Ammon's horn (tissue), 1 donor: ENCODE measurements at places on chromosomes 3 and 15.

GRCh38 chr3:105555206-105555605 is 188.5 kb downstream of the ALCAM start:
- no peak for DNase-seq

DNA sequence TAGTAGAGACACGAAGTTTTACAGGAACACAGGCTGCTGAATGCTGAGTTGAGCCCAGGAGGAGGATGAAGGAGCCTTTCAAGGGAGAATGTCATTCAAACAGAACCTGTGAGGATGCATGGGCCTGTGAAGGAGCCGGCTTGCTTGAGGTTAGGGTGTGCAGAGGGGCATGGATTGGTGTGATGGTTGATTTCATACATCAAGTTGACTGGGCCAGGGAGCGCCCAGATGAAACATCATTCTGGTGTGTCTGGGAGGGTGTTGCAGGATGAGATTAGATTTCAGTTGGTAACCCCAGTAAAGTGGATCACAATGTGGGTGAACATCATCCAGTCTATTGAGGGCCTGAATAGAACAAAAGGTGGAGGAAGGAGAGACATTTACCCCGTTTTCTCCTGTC is 243.6 kb downstream of the EDEM1 start:
- DNase-seq, result no peak

GRCh38 chr15:91369823-91370222 is 269.8 kb downstream of the SV2B start:
- no peak for DNase-seq

DNA sequence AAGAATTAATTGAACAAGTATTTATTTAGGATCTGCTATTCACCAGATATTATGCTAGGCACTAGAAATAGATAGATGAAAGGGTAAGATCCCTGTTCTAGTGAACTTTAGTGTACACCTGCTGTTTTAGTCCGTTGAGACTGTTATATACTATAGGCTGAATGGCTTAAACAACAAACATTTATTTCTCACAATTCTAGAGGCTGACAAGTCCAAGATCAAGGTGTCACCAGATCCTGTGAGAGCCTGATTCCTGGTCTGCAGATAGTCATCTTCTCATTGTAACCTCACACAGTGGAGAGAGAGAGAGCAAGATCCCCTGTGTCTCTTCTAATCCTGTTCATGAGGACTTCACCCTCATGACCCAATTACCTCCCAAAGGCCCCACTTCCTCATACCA is 281.4 kb upstream of the KCNH8 start:
- DNase-seq, result no peak

DNA sequence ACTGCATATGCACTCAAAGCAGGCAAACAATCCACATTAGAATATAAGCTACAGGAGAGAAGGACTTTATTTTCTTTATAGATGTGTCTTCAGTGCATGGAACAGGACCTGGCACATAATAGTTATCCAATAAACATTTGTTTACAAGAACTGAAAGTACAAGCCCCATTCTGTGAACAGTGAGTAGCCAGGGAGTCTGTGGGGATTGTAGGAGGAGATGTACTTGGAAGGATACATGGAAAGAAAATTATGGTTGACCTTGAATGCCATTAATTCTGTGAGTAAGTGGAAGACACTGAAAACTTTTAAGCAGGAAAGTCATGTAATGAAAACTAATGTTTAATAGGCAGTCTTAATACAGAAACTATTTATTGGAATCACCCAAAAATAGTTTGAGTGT is 28.3 kb downstream of the MASP1 start:
- no peak for DNase-seq

GRCh38 chr3:178086144-178086825 is 450.0 kb upstream of the KCNMB2 start:
- no peak for DNase-seq

DNA sequence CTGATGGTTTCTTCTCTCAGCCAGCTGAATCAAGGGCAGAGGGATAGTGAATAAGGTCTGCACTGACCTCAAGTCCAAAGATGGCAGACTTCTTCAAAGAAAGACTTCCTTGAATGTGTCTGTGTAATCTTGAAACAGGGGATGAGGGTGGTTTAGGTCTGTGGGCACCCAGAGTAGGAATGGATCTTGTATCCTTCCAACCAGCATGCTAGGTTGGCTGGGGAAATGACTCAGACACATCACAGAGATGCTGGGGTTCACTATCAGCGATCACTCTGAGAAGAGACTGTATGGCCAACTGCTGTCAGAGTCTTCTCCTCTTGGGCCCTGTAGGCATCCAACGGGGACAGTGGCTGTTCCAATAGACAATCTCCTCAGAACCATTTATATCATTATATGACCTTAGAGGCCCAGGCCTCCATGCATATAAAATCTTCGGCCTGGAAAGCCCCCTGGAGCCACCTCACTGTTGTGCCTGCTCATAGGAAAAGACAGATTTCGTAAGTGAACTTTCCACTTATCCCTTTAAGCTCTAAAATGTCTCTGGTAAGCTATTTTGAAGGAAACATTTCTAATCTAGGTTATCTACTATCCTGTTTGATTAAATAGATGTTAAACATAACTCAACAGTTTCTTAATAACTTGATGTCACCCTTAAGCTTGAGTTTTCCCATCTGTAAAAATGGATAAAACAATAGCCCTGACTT is 58.5 kb downstream of the TIPARP start:
- DNase-seq, result no peak

DNA sequence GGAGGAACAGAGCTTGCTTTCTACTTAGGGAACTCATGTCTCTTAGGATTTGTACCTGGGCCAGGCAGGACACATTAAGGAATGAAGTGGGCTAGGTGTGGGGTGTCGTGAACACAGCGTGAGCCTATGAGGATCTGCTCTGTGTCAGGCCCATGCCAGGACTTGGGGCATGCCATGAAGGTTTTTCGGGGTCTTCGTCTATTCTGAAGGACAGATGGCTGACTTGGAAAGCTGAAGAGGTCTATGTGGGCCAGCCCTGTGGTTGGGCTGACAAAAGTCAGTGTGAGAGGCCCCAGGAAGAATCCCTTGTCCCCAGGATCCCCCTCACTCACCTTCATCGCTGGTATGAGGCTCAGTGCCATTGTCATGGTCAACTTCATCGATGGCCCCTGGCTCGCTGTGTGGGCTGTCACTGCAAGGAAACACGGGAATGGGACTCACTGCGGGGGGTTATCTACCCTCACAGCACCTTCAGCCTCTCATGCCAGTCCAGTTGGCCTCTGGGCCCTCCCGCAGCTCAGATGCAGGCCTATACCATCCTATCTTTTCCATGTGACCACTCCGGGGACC is 46.8 kb upstream of the RAD18 start:
- no peak for DNase-seq

DNA sequence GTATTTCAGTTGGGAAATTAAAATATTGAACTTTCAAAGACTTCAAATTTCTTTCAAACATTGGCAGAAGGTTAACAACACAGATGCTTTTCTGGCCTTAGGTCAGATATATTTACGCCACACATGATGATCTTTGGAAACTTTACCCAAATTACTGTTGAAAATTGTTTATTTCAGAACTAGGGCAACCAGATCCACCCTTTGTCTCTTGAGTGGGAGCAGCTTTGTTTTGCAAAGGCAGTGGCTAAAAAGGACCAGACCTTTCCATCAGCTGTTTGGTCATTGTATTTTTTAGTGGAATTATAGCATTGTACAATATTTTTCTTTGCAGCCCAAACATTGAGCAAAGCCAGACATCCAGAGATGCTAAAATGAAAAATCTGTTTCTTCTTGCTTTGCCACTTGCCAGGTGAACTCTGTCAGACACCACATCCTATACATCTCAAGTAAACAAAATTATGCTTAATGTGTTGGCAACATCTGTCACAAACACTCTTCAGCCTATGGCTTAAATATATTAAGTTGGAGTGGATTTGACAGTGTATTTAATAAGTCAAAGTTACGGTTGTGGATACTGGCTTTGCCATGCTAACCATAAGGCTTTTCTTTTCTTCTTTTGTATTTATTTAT is 651.9 kb downstream of the RBMS3 start:
- no peak for DNase-seq

GRCh38 chr3:156449710-156450574 is 105.0 kb downstream of the SSR3 start:
- peak; percentile 57 for DNase-seq

DNA sequence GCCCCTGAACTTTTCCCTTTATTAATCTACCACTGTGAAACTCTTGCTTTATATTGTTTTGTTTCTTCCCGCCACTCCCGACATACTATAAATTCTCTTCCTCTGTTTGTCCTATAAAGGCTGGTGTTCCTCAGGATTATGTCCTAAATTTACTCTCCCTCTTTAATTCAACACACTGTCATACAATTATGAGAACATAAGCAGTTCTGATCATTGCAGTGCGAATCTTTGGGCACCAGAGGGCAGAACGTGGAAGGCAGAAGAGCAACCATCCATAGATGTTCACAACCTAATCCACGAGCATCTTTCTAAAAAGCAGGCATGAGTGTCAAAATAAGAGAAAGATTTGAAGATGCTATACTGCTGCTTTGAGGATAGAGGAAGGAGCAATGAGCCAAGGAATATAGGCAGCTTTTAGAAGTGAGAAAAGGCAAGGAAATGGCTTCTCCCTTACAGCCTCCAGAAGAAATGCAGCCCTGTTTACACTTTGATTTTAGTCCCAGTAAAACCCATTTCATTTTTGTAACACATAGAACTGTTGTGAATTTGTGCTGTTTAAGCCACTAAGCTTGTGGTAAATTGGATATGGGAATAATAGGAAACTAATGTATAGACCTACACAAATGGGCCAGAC is 179.4 kb downstream of the GBE1 start:
- peak; percentile 34 for DNase-seq

DNA sequence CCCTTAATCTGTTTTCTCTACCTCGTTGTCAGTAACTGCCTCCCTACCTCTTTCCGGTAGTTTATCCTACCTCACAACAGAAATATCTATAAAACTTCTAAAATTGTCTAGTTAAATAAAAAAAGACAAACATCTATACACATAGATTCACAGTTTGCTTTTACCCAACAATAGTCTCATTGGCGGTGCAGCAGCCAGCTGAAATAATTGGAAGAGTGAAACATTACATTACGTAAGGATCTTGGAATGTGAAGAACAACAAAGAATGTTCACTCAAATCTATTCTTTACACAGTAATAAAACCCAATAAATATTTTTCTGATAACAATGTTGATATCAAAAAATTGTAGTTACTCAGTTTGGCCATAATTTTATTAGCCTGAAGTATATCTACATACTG is 115.5 kb upstream of the ARPP21 start:
- no peak for DNase-seq

DNA sequence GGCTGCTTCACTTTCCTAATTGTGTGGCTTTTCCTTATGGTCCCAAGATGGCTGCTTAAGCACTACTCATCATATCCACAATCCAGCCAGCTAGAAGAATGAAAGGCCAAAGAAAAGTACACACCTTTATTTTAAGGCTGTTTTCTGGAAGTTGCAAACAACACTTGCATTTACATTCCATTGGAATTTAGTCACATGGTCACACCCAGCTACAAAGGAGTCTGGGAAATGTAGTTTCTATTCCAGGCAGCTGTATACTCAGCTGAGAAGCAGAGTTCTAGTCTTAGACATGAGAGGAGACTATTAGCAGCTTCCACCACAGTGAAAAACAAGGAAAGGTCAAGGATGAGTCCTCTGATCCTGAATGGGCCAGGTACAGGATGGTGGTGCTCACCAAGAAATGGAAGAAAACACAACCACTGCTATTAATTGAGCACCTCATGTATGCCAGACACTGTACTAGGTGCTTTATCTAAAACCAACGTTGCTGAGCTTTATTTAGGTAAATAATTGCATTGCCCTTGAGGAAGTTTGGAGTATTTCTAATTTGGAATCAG is 28.0 kb upstream of the ATG7 start:
- DNase-seq, result no peak

DNA sequence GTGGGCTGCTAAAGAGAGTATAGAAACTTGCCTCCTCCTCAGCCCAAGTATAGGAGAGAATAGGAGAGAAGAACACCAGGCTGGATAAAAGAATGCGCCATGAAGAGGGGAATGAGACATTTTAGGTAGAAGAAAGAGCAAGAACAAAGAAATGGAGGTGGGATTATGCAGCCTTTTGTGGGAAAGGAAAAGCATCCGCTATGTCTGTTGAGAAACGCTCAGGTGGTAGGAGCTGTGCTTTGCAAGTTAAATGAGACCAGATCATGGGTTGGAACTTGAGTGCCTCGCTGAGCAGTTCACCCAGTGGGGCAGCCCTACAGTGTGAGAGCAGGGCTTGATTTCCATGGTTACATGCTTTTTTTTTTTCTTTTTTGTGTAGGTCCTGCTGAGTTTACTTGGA is 11.5 kb upstream of the RTP1 start:
- no peak for DNase-seq

GRCh38 chr3:73530022-73530396 is 94.7 kb downstream of the PDZRN3 start:
- DNase-seq, result no peak

DNA sequence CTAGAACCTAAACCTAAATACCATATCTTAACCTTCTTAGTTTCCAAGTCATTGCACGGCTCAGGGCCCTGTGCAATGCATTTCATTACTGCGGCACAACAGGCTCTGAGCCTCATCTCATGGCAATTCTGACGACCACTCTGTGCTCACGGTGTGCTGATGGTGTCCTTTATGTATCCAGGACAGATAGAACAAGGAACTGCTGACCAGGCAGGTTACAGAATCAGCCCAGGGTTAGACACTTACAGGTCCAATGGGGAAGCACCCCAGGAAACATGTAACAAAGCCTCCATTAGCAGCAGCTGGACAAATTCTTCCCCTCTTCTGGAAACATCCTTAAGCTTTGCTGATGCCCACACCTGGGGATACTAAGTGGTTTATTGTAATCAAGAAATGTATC is 91.9 kb upstream of the NSMCE3 start:
- DNase-seq, result no peak

GRCh38 chr3:12983319-12983718 is 89.9 kb downstream of the IQSEC1 start:
- DNase-seq, result no peak

DNA sequence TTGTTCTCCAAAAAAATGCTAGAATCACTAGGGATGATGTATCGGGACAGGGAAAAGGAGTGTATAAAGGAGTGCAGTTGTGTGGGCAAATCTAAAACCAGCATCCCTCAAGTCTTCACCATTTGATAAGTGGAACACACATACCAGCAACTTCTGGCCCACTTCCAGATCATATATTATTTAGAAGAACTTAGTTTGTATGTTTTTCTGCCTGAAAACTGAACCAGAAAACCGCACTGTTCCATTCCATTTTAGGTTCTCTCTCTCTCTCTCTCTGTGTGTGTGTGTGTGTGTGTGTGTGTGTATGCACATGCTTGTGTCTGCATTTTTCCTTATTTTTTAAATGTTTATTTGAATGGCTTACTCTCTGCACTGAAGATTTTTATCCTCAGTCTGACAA is 93.5 kb downstream of the SERPINI1 start:
- DNase-seq, result no peak

DNA sequence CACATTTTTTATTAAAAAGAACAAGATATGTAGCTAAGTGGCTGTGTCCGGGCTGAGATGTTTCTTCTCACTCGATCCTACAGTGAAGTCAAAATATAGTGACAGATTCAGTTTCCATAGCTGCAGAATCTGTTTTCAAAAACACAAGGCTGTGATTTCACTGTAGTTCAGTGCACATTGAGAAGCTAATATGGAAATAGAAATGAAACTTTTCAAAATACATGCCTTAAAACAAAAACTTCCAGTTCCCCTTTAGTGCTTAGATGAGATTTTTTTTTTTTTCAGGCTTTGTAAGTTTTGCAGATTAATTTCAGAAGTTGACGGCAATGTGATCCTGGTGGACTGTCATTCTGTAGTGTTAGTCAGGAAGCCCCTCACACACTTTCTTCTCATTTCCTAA is 23.8 kb upstream of the TRAK1 start:
- no peak for DNase-seq

- no peak for DNase-seq
Observed at GRCh38 chr15:66816201-66816600, 114.2 kb downstream of the SMAD6 start.
